SK-N-SH (cell line): ENCODE measurements at places on chromosomes 12 and 14.

DNA sequence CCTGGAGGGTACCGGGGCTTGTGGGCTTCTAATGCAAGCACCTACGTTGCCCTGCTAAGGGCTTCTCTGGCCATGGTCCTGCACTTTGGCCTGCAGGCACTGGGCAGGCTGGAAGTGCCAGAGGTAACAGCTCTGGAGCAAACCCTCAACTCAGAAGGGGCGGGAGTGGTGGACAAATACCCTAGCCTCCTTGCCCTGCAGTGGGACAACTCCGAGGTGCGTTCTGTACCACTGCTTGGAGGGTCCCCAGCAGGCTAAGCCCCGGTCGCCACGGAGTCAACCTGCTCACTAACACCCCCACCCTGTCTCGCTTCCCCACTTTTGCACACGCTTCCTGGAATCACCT is 20.4 kb upstream of the BEGAIN start:
- no peak overlapping the region for H3K4me3 ChIP-seq
- H3K27me3 ChIP-seq: no peaks in the 10 kb centered on the region
- H3K36me3 ChIP-seq: no peaks in the 10 kb centered on the region
- peaks cover 28% of the 10 kb centered on the region; the same call in 1 of the 2 replicates for H3K4me1 ChIP-seq

DNA sequence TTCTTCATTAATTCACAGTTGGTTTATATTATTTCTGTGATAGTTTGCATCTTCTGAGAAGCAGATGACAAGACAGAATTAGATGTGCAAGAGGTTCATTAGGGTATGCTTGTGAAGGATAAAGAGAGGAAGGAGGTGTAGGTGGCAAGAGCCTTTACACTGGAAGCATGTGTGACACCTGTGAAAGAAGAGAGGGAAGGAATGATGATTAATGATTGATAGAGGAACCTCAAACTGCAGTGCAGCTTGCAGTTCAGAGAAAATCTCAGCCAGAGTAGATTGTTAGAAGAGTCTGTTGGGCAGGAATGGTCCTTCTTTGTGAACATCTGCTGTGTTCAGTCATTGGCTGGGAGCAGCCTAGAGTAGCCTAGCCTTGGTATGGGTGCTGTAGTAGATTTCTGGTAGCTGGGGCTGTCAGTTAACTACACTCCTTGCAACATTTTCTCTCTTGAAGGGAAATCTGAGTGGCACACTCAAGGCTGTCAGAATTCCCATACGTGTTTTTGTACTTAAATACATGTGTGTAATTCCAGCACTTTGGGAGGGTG is 9.0 kb downstream of the RCOR1 start:
- H3K4me3 ChIP-seq: no peak overlapping the region
- H3K27ac ChIP-seq: no peak overlapping the region
- no peaks in the 10 kb centered on the region for H3K36me3 ChIP-seq
- no peaks in the 10 kb centered on the region; the same call in 1 of the 2 replicates for H3K4me1 ChIP-seq
- no peak for DNase-seq

- H3K27ac ChIP-seq: no peak overlapping the region
- H3K36me3 ChIP-seq: no peaks in the 10 kb centered on the region
- no peak overlapping the region for H3K4me3 ChIP-seq
- H3K4me1 ChIP-seq: peaks cover 24% of the 10 kb centered on the region; the same call in 1 of the 2 replicates
- DNase-seq: no peak
Measured at GRCh38 chr14:22505697-22506377, 83.2 kb downstream of the DAD1 start.

DNA sequence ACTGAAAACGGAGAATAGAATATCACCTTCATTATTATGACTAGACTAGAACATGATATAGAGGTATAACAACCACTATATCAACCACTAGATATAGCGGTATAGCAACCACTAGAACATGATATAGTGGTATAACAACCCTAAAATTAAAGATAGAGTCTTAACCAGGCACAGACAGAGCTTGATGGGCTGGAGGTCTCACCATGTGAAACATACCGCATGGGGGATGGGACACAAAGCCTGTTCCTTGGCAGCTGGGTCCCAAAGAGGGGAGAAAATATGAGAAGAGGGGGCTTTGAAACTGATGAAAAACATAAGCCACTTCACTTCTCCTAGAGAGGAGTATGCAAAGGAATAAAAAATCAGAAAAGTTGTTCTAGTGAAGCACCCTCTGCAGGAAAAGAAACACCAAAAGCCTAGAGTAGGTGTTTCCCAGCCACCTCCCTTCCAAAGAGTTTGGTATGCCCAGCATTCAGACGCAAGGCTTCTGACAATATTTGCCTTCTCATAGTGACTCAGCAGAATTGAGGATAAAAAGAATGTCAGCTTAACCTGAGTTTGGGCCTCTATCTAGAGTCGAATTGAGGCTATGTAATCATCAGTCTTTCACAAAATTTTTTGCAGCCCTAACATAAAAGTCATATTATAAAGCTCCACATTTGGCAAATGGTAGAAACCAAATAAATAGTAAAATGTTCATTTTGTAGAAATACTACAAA is 316.4 kb downstream of the NOVA1 start:
- no peak overlapping the region for H3K4me3 ChIP-seq
- peaks cover 6% of the 10 kb centered on the region; the same call in 1 of the 2 replicates for H3K4me1 ChIP-seq
- H3K36me3 ChIP-seq: no peaks in the 10 kb centered on the region
- no peaks in the 10 kb centered on the region for H3K27me3 ChIP-seq
- H3K27ac ChIP-seq: no peak overlapping the region
- no peak for DNase-seq

DNA sequence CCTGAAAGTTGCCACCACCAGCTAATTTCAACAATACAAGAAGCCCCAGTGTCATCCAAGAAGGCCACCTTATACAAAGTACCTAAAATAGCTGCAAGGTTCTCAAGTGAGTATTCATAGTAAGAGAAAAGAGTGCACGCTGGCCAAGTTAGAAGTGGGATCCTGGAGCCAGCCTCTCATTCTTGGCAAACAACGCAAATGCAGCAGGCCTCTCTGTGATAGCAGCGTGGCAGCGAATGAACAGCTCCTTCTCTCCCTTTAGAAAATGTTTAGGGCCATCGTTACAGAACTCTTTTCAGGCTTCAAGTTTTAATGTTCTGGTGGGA is 78.0 kb upstream of the IFNG-AS1 start:
- peak overlapping the region; percentile 96 for H3K27ac ChIP-seq
- peaks cover 23% of the 10 kb centered on the region for H3K4me1 ChIP-seq
- no peaks in the 10 kb centered on the region for H3K36me3 ChIP-seq
- no peak for DNase-seq
- no peaks in the 10 kb centered on the region for H3K27me3 ChIP-seq

- peak overlapping the region; percentile 90 for H3K27ac ChIP-seq
- no peak for DNase-seq
- H3K4me1 ChIP-seq: peaks cover 9% of the 10 kb centered on the region; the same call in 1 of the 2 replicates
- no peaks in the 10 kb centered on the region for H3K27me3 ChIP-seq
- no peaks in the 10 kb centered on the region for H3K36me3 ChIP-seq
Measured at GRCh38 chr12:94261786-94262185, 113.4 kb downstream of the PLXNC1 start.

- H3K36me3 ChIP-seq: peaks cover 33% of the 10 kb centered on the region
- H3K27me3 ChIP-seq: no peaks in the 10 kb centered on the region
- H3K4me3 ChIP-seq: no peak overlapping the region
- no peak overlapping the region for H3K27ac ChIP-seq
Measured at GRCh38 chr14:73695997-73696396, 18.2 kb downstream of the PNMA1 start.

DNA sequence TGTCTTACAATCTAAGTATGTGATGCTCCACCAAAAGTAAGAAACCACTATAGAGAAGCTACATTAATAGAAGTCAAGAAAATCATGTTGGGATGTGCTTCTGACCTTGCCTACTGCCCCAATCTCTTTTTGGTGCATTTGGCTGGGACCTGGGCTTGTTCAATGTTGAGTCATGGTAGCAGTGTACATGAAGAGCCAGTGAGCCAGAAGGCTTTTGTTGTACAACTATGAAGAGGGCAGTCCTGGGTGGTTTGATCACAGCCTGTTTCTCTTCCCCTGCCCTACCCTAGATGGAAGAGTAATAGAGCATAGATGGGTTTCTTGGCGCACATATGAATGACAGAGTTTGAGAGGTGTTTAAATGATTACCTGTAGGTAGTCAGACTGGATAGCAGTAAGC is 56.4 kb downstream of the UBR7 start:
- H3K4me1 ChIP-seq: no peaks in the 10 kb centered on the region
- H3K27ac ChIP-seq: no peak overlapping the region
- H3K27me3 ChIP-seq: no peaks in the 10 kb centered on the region
- H3K36me3 ChIP-seq: peaks cover 18% of the 10 kb centered on the region

DNA sequence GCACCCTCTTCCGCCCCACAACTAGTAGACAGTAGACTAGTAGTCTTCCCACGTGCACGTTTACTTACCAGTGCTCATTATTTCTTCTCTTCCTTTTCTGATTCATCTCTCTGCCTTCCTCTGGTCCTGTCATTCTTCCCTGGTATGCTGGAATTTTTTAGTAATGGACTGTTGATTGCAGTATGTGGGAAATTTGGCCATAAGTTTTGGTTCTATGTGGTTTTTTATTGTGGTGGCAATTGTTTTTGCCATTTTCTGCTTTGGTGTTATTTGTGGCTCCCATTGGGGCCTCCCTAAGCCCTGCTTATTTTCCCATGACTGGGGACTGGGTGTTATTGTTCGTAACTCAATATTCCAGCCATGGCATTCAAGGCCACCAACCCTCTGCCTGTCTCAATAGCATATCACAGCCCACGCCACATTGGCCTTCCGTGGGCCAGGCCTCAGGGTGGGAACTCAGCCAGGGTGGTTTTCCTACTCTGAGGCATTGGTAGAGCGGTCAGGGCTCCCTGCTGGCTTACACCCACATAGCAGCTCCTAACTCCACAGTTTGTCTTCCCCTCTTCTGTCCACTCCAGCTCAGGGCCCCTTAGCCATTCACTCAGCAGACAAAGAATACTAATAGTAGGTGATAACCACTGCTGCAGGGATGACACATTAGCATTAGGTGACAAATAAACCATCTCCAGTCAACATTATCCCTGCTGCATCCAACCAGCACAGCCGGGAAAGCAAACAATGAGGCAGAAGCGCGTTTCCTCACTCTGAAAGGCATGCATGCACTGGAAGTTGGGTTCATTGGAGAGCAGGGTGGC is 321.5 kb downstream of the CACNA1C start:
- no peaks in the 10 kb centered on the region for H3K36me3 ChIP-seq
- H3K4me1 ChIP-seq: no peaks in the 10 kb centered on the region
- no peak overlapping the region for H3K27ac ChIP-seq
- no peak overlapping the region for H3K4me3 ChIP-seq

- H3K36me3 ChIP-seq: peaks cover 4% of the 10 kb centered on the region
- no peaks in the 10 kb centered on the region for H3K27me3 ChIP-seq
Measured at GRCh38 chr12:51636581-51636980, 45.5 kb downstream of the SCN8A start.

- peak overlapping the region; percentile 36; the same call in 1 of the 2 replicates for H3K4me3 ChIP-seq
- peak; percentile 3 for DNase-seq
- H3K27me3 ChIP-seq: no peaks in the 10 kb centered on the region
- H3K27ac ChIP-seq: no peak overlapping the region
- H3K36me3 ChIP-seq: no peaks in the 10 kb centered on the region
- peaks cover 10% of the 10 kb centered on the region; the same call in 1 of the 2 replicates for H3K4me1 ChIP-seq
Measured at GRCh38 chr14:25833341-25834126, 764.3 kb downstream of the NOVA1 start.

GRCh38 chr12:124497039-124497438 is 70.4 kb downstream of the NCOR2 start:
- DNase-seq: no peak
- peaks cover 33% of the 10 kb centered on the region for H3K4me1 ChIP-seq
- H3K27me3 ChIP-seq: no peaks in the 10 kb centered on the region
- H3K27ac ChIP-seq: peak overlapping the region; percentile 39; the same call in 1 of the 2 replicates
